Head of caudate nucleus (tissue), 42 donors: ENCODE measurements at places on chromosomes 7 and 10.

DNA sequence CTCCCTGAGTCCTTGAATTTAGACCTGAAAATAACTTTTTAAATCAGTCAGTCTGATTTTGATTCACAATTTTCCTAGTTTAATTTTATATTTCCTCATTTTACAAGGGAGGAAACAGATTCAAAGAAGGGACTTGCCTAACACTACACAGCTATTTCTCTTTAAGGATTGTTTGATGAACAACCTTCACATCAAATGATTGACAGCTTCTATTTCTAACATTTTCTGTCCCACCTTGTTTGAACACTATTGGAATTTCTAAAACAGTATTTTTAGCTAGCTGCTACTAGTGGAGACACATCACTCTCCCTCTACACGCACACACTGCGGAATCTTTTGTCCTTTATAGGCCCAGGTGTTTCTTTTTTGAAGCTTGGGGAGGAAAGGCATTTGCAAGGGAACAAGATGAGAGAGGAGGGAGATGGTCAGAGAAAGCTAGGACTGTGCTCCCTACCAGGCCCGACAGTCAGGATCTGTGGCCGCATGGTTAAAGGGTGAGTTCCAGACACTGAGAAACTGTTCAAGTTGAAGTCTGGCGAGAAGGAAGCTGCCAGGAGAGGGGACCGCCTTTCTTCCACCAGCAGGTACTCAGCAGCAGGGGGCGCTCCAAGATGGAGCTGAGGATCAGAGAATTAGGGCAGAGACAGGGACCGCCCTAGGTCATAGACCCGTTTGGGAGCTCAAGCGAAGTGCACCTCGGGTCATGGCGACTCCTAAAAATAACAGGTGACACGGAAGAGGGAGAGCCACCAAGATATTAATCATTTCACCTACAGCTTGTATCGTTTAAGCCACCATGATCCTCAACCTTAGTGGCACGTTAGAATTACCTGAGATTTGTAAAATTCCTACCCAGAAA lies 49.7 kb downstream of the DNAJC12 start:
- DNase-seq: peak; percentile 69

DNA sequence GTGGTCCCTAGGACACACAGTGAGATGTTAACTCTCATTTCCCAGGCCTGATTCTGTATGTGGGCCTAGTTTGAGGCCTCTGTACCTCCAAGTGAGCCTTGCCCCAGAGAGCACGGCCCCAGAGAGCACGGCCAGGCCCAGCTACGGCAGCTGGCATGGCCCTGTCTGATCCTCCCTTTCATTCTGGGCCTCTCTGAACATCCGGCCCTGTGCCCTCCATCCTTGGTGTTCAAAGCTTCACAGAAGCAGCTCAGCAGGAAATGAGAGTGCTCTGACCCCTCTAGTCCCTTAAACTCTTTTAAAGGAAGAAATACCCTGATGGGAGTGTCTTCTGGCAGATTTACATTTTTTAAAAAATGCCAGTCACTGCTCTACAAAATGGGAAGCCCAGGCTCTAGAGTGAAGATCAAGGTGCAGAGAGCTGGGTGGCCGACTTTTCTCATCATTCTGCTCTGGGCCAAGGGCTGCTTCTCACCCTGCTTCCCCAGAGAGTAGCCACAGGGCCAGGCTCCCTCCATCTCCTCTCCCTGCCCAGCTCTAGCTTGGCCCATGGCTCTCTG lies 171.9 kb downstream of the RPS24 start:
- DNase-seq: no peak

DNA sequence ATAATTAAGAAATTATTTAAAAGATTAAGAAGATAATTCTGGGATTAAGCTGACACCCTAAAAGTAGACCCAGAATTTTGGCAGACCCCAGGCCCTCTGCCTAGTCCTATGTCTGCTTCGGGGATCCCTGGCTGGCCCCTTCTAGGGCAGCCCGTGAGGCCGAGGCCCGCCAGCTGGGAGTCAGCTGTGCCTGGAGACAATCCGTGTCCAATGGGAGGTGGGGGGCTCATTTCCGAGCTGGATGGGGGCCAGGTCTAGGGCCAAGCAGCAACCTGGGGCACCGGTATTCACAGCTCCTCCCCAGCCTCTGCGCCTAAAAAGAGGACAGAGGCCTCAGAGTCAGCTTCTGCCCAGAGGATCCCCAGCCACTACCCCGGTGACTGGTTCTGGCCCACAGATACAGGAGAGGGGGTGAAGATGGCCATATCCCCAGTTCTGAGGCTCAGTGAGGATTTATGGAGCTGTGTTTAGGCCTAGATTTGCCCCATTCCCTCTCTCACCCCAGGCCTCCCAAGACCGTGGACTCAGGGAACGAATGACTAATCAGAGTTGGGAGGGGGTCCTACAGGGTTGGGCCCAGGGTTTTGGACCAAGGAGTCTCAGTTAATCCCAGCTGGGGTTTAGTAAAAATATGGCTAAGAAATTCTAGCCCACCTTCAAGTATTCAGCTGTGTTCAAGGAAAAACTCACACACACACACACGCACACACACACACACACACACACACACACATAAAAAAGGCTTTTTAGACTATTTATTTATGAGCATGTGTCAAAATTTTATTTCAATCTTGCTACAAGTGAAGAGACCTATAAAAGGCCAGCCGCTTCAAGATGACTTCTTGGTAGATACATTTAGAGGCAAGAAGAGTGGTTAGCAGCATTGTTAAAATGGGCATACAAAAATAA lies 37.4 kb upstream of the LBX1 start:
- no peak for DNase-seq

- no peak for DNase-seq
These were observed 66.9 kb downstream of the OGDH start for GRCh38 chr7:44673324-44673723.

- no peak for DNase-seq
These were observed 51.1 kb downstream of the INSIG1 start for GRCh38 chr7:155348806-155349205.

DNA sequence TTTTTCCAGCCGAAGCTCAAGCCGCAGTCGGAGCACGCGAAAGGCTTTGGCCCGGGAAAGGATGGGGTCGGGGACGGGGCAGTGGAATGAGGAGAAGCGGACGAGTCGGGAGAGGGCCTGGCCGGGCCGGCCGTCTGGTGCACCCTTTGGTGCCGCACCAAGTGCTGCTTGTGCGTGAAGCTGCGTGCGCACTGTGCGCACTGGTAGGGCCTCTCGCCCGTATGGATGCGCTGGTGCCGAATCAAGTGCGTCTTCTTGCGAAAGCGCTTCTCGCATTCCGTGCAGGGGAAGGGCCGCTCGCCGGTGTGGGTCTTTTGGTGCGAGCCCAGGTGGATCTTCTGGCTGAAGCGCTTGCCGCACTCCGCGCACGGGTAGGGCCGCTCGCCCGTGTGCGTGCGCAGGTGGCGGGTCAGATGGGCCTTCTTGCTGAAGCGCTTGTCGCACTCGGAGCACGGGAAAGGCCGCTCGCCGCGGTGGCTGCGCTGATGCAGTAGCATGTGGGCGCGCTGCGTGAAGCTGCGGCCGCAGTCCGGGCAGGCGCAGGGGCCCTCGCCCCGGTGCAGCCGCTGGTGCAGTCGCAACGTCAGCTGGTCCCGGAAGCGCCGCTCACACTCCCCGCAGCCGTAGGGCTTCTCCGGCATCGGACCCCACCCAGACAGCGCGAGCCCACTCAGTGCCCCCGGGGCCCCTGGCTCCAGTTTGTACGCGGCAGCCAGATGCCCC lies 7.8 kb downstream of the ZNF467 start:
- no peak for DNase-seq

DNA sequence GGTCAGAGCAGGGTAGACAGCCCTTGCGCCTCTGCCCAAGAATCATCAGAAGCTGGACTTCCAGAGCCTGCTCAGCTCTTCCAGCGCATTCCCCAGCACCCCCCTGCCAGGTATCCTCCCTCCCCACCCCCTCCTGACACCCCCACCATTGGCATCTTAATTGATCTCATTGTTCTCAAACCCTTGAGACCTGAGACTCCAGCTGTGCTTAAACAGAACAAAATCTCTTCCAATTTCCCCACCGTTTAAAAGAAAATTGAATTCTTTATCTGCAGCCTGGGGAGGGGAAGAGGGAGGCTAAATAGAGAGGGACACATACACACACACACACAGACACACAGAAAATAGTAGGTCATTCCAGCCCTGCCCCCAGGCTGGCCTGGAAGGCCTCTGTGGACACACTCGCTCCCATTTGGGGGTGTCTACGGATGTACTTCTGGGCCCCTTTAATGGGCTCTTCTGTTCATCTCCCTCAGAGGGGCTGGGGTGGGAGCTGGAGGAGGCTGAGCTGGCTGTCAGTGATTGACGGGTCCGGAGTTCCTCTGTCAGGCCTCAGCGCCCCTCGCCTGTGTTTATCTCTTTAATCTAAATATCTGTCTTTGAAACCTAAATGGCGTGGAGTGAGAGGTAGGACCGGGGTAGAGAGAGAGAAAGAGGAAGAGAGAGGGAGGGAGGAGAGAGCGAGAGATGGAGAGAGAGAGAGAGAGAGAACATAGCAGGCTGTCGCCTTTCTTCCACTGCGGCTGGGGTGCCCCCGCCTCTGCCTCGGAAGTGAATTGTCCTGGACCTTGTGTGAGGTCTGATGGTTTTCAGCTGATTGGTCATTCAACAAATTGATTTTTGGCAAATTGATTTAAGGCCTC lies 61.7 kb downstream of the C10orf105 start:
- DNase-seq: no peak

GRCh38 chr7:142739923-142740492 lies 9.3 kb upstream of the PRSS1 start:
- no peak for DNase-seq

GRCh38 chr10:70135046-70135445 lies 2.4 kb upstream of the AIFM2 start:
- DNase-seq: no peak

DNA sequence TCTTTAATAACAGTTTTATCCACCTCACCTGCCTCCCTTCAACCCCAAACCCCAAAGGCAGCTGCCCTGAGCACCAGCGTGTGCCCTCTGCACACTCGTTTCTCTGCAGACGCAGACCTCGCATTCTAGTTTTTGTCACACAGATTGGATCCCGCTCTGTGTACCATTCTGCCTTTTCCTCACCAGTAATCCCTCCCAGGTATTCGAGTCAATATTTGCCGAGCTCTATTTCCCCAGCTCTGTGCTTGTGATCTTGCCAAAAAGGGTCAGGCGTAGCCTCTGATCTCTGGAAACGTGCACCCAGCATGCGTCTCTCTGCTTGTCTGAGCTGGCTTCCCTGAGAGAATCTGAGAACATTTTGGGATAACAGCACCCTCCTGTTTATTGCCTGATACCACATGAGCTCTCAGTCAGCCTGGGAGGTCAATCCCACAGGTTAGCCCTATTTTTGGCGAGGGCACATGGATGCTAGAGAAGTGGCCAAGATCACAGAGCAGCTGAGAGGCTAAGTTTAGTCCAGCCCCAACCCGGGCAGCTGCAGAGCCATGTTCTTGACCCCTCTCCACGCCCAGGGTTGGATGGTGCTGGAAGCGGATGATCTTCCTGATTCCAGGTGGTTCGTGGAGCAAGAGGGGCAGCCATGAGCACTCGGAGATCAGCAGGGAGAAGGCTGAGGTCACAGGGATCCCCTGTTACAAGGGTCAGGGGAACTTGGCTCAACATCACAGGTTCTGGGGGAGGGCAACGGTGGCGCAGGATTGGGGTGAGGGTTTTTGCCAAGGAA lies 29.1 kb downstream of the FOXL3 start:
- DNase-seq: no peak

DNA sequence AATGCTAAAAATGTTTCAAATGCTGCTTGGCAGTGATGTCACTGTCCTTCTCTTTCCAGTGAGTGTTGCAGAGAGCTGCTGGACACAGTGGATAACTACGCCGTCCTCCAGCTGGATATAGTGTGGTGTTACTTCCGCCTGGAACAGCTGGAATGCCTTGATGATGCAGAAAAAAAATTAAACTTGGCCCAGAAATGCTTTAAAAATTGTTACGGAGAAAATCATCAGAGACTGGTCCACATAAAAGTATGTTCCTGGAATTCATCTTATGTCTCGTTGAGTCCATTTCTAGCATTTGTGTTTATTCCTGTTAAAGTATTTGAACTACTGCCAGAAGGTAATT lies 25.2 kb downstream of the NUB1 start:
- no peak for DNase-seq

DNA sequence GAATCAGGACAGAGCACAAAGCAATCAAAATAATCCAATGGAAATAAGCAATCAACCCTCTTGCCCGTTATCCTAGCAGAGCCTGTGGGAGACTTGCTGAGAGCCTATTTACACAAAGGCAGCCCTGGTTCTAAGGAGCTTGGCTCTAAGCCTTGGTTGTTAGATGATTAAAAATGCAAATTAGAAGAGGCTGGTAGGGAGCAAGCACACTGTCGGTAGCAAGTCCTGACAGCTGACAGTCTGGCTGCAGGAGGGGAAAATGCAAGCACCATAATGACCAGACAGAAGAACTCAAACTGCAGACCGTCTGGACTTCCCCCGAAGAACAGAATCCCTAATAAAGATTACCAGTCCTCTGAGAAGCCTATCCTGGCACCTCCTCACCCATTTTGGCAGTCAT lies 131.8 kb upstream of the CTTNBP2 start:
- DNase-seq: no peak

- no peak for DNase-seq
These were observed 208.5 kb downstream of the PLXNA4 start for GRCh38 chr7:132367795-132368194.

GRCh38 chr10:18098201-18098600 lies 42.0 kb upstream of the CACNB2 start:
- no peak for DNase-seq

DNA sequence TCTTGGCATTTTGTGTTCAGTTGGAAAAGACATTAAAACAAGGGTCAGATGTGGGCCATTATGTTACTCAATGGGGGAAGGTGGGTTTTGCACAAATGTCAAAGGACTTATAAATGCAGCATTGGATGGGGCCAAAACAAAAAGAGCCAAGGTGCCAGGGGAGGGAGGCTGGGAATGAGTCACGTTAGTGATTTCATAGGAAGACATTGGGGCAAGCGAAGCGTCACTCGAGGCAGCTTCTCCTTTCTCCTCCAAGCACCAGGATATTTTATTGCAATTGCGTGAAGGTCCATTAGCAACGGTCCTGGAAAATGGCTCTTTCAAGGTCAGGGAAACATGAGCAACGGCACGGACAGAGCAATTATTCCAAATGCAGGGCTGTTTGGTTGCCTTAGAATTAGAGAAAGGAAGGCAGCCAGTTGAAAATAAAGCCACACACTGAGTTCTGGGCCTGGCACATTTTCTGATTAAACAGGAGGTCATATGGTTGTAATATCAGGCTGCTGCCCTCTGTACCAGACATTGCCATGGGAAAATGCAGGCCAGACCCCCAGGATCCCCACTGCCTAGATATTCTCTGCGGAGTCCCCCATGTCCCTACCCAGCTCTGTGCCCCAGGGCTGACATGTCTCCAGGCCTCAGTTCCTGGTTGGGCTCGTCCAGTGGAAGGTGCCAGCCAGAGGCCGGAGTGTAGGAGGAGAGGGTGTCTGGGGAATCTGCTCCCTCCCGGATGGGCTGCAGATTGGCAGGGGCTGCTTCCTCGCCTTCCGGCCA lies 63.3 kb upstream of the NANOS1 start:
- DNase-seq: no peak

GRCh38 chr7:42688056-42688371 lies 223.9 kb downstream of the C7orf25 start:
- no peak for DNase-seq

GRCh38 chr10:61029411-61029810 lies 85.4 kb upstream of the RHOBTB1 start:
- no peak for DNase-seq
